Lung microvascular endothelial cell (primary cell): ENCODE measurements at places on chromosomes 4 and X. TPM values are rescaled to one million over a fixed set of nuclear protein-coding genes. Genes with fewer than 3 reads are reported as not detected.

DNA sequence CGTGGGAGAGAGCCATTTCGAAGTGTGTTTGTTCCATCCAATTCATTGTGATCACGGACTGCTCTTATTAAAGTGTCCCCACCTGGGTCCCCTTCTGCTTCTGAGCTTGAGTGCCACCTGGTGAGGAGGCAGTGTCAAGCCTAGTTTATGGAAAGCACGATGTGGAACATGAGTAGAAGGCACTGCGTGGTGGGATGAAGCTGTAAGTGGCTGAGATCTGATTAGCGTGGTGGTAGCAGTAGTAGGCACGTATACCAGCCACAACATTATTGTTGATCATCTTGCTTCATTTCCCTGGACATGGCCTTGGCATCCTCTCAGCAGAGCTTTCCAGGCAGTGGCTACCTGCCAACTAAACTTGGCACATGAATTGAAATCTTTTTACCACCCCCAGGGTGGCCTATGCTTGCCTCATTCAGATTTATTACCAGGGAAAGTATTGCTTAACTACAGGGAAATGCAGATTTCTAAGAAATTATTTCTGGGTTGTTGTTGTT, 46.4 kb downstream of the GPAT3 start:
- peak; percentile 54 for DNase-seq

Gene ARAP2
- under 0.01 and 0.40 TPM in 2 replicates for total RNA-seq

GRCh38 chr4:43560047-43560446, 667.5 kb downstream of the GRXCR1 start:
- DNase-seq, result no peak

- no peak for DNase-seq
These were observed 188.0 kb upstream of the HDX start for GRCh38 chrX:84690228-84690627.

Gene FANCB
- 1.8 and 2.4 TPM in 2 replicates for total RNA-seq

DNA sequence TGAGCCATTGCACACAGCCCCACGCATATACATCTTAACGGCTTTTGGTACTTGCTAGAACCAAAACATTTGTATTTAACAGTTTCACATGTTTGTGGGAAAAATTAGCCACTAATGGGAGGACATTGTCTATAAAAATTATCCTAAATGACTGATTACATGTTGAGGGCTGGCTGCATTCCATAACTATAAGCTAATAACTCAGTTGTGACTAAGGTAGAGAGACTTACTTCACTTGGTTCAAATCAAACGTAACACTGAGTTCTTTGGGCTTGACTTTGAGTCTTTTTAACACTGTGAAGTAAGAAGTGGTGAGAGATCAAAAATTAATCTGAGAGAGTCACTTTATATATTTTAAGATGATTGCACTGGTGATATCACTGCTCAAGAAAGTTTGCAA, 47.9 kb upstream of the PGRMC2 start:
- DNase-seq, result no peak

GRCh38 chr4:94221916-94222315, 14.3 kb downstream of the SMARCAD1 start:
- DNase-seq, result no peak

DNA sequence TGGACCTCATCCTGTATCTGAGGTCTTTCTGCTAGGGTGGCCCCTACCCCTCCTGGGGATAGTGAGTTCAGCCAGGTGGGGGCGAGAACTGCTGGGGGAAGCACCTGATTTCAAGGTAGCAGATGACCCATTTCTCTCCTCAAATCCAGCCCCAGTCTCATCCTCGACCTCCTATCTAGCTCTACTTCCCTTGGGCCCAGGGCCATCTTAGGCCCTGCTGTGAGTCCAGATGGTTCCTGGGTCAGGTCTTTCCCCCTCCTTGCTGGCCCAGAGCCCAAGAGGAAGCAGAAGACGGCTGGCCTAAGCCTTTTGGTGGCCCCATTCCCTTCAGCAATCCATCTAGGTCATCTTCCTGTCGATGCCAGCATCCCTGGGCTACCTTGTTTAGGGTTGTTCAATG, 3.3 kb downstream of the CDK16 start:
- DNase-seq, result no peak

DNA sequence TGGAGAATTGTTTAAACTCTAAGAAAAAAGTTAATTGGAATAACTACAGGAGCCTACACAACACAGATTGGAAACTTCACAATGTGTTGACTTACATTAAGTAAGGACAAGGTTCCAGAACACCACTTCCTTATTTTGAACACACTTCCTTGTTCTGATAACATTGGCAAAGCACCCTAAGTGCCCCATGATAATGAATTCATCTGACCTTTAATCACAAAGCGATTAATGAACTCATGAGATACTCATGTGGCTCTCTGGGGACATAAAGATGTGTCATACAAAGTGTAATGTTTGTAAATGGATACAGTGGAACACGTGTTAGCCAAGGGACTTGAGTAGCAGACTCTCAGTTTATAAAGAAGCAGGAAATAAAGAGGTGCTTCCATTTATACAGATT, 69.0 kb upstream of the ATOH1 start:
- DNase-seq, result no peak

DNA sequence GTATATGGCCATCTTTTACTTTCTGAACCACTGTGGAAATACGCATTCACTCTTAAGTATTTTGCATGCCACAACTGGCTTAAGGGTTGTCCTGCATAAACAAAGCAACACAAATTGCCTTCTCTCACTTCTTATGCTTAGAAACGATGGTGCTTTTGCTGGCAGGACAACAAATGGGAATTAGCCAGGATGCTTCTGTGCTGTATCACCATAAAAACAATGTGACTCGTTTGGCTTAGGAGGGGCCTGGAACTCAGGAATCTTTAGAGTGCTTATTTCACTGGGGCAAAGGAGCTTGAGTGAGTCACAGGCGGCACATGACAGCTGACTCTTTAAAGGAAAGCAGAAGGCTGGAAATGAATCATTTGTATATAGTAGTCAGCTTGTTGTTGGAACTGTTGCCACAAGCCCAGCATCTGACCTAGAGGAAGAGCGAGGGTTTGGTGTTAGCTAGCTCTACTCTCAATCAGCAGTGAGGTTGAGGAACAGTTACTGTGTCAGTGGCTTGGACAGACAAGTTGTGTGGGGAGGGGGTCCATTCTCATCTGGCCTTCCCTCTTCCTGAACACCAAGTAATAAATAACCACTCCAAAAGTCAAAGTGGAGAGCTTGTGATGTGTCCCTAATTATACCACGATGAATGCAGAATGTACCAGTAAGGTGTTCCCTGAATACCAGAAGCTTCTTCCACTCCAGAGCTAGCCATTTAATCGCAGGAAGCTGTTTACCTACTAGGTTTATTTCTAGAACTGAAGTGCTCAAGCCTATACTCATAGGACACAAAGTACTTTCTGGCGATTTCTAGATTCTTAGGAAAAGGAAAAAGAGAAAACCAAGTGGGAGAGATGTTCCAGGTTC, 293.1 kb downstream of the CAMK2D start:
- peak; percentile 98 for DNase-seq

DNA sequence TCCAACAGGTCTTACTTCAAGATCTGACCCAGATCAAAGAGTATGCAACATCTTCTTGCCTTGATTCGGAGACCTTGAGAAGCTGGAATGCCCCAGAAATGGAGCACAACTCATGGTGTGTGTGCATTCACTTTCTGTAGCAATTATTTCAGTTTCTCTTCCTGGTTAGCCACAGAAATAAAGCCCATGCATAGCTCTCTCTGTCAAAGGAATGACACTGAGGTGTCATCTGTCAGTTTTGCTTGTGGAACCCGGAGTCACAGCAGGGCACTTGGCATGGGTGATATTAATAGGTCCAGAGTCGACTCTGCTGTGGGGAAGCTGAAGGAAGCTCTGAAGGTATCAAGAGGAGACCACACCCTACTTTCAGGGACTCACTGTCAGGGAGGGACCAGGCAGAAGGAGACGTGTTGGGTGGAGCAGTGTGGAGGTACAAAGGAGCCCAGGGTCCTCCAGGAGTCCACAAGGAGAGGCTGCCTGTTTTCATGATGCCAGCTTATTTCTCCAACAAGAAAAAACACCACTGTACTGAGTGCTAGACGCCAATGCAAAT, 10.7 kb downstream of the CLNK start:
- DNase-seq, result no peak

GRCh38 chr4:14386196-14386595, 616.1 kb upstream of the CPEB2 start:
- no peak for DNase-seq

DNA sequence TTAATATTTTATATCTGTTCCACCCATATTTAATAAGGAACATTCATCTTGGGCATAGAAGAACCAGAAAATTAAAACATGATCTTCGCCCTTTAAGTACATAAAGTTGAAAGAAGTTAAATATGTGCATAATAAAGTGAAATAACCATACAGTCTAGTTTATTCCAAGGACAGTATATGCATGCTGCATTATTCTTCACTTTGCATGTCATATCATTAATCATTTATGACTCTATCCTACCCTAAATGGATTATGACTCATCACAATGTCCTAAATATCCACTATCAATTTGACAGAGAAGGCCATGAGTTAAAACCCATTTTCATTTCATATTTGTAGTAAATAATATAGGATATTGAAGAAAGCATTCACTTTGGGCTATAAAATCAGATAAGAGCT, 576.5 kb upstream of the GNPDA2 start:
- DNase-seq, result no peak

- peak; percentile 82 for DNase-seq
These were observed 73.4 kb upstream of the TTC29 start for GRCh38 chr4:147019091-147019490.

DNA sequence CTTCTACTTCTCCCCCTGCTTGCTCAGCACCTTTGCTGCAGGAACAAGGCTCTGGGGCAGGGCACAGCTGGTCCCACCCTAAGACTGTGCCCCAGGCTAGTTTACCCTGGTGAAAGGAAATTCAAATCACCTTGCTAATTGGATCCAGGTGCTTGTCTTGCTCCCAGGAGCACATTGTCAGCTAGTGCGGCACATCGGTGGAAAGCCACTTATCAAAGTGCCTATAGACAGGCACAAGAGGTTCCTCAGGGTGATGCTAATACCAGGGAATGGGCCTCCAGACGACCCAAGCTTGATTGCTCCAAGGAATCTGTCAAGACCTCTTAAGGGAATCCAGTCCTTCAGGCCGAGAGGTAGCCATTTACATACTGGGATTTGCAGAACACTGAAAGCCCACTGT, 64.5 kb upstream of the PRPS1 start:
- no peak for DNase-seq

DNA sequence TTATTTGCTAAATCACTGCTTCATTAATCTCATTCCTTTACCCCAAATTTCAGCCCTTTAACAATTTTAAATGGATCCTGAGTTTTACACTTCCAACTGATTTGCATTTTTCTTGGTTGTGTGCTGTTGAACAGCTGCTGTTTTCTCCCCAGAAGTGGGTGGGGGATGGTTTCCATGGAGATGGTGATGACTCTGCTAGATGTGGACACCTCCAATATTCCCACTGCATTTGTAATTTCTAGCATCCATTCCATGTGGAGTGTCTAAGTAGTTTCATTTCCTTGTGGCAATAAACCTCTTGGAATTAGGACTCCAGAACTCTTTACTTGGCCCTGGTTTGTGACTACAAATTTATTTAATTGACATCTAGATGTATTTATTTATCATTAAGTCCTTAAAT, 330.4 kb downstream of the GBA3 start:
- DNase-seq, result no peak

Gene KIT
- total RNA-seq, result 1.2 and 2.4 TPM in 2 replicates
